ENCODE measurements at places on chromosomes 1 and 21.

GRCh38 chr1:212950243-212951125, at the start of gene VASH2:
Gene VASH2, plus strand, starts transcription at chr1:212950541. Its CDS starts 1,002 bp downstream, at chr1:212951543.
- peak; percentile 33 for DNase-seq

DNA sequence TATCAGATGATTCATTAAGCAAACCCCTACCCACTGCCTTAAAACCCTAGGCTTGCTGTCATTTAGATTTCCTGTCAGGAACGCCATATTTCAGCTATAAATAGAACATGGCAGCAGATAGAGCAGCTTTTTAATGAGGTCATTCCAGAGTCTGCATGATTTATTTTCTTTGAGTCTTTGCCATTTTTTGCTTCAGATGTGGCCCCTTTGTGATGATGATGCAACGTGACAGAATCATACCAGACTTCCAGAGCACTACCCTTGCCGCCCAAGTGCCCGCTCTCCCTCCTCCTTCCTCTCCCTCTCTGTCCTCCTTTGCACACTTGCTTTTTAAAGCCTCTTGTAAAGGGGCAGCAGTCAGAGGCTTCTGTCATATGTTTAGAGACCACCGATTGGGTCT, 55.5 kb upstream of the TRIM67 start:
- DNase-seq: no peak

GRCh38 chr21:29786496-29787360, 153.1 kb downstream of the GRIK1 start:
- no peak for DNase-seq

- no peak for DNase-seq
These were observed 114.1 kb downstream of the TNR start for GRCh38 chr1:175629318-175629694.

DNA sequence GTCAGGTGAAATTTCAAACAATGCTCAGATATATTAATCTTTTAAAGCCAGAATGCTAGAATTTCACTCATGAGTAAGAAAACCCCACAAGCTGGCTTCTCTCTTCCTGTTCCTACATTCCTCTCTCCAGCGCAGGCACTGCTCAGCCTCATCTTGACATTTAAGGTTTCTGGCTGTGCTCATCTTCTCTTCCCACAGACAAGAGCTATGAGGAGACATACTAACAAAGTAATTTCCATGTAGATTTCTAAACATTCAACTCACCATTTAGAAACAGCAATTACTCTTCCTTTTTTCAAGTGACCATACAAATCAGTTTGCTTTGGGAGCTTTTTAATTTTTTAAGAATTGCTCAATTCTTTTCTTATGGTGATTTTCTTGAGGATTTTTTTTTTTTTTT, 7.8 kb upstream of the LRRC8D start:
- no peak for DNase-seq

- DNase-seq: no peak
These were observed 11.5 kb downstream of the DENND1B start for GRCh38 chr1:197763769-197764168.

DNA sequence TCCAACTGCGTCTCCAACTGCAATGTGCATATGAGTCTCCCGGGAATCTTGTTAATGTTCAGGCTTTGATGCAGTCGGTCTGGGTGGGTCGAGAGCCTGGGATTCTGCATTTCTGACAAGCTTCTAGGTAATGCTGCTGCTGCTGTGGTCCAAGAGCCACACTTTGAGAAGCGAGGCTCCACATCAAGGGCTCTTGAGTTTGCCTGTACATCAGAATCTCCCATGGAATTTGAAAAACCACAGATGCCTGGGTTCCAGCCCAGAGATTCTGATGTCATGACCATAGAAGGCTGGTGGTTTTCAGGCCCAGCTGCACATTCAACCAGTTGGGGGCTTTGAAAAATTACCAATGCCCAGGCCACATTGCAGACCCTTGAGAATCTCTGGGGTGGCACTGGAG, 93.9 kb upstream of the TARDBP start:
- no peak for DNase-seq

DNA sequence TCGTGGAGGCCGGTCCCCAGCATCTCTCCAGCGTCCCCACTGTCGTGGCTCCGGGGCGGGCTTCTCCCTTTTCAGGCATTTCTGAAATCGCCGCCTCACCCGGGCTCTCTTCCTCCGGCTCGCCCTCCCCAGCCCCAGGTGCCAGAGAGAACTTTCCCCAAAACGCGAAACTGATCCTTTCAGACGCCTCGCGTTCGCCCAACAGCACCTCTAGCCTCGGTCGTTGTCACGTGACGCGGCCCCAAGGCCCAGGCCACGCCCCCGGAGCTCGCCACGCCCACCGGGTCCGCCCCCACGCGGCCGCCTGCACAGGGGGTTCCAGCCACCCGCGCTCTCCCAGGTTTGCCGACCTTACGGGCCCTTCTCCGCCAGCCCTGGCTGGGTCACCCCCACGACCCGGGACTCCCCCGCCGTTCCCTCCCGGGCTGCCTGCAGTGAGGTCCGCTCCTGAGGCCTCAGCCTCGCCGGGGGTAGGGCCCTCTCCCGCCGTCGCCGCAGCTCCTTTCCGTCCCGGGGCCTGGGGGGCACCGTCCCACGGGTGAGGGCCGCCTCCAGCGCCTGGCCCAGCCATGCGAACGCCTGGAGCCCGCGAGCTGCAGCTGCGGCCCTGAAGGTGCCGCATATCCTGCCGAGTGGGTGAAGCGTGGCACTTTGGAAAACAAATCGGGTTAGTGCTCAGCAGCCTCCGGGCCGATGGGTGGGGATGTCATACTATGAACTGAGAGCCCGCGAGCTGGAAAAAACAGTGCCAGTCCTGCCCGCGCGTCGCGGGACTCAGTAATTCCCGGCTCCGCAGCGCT, 21.0 kb downstream of the H3-3A start:
- DNase-seq: peak; percentile 91

- DNase-seq: no peak
These were observed 7.0 kb upstream of the CDK11B start for GRCh38 chr1:1665815-1666251.

DNA sequence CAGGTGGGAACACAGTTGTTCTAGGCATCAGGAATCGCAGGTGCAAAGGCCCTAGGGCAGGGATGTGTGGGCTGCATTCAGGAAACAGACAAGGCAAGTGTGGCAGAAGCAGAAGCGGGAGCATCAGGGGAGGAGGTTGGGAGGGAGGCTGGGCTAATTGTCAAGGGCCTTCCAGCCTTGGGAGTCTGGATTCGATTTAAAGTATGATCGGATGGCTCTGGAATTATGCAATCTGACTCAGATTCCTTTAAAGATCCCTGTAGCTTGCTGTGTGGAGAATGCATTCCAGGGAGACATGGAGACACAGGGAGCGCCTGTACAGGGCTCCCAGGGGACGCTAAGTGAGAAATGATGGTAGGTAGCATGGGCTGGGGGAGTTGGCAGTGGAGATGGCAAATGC, 86.5 kb downstream of the LACTBL1 start:
- DNase-seq: no peak

DNA sequence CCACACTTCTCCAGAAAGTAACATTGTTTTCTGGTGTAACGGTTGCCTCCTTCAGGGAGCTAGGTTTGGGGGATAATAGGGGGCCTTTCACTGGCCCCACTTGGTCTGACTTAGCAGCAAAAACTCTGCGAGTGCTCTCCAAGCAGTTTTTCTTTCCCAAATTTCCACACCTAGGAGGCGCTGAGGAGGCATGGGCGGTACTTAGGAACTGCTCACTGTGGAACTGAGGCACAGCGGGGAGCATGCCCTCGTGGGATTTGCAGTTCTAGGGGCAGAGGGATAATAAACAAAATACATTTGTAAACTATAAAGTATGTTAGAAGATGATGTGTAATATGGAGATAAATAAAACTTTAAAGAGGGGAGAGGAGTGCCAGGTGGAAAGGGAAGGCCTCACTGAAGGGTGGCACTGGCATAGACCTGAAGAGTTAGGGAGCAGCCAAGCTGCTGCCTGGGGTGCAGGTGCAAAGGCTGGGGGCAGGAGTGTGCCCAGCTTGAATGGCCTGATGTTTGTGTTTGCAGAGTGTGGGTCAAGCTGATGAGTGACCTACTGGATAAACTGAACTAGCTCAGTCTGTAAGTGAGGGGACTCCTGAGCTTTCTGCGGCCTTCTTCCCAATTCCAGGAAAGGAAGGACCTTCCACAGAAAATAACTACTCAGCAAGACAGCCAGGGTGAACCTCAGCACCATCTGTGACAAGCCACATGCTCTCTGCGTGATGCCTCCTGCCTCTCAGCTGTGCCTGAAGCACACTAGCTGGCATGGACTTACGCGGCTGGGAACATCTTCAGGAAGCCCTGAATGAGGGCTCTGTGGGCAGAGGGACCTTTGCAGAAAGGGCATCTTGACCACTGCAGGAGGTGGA, 1.9 kb downstream of the EPHX1 start:
- no peak for DNase-seq

DNA sequence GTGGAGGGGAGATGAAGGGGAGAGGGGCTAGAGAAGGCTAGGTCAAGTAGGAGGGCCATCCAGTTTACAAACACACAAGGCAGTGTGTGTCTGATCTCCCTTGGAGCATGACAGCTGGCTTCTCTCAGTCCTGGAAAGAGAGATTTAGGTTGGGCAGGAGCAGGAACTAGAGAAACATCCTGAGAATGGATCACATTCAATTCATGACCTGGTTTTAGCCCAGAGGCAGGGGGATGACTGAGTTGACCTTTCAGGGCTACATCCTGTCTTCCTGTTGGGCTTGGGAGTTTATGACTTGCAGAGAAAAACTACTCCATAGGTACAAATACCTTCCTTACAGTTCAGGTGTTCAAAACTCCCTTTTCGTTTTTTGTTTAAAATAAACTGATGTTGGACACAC, 97.0 kb downstream of the IGSF21 start:
- no peak for DNase-seq

GRCh38 chr1:37676281-37677142, 15.8 kb upstream of the CDCA8 start:
- no peak for DNase-seq

DNA sequence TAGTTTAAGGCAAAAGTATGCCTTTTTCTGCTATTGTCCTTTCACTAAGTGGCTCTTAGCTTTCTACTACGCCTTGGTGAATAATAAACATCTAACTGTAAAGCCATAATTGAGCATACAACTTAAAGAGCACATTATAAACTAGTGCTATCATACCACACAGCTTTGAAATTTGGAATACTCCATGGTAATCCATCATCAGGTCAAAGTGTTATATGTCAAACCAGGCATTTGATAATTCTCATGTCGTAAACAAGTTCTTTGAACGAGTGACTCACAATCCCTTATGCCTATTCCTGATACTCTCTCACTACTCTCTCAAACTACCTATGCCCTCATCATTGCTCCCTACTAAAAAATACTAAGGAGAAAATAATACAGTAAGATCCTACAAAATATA, 60.3 kb upstream of the FMN2 start:
- DNase-seq: no peak

DNA sequence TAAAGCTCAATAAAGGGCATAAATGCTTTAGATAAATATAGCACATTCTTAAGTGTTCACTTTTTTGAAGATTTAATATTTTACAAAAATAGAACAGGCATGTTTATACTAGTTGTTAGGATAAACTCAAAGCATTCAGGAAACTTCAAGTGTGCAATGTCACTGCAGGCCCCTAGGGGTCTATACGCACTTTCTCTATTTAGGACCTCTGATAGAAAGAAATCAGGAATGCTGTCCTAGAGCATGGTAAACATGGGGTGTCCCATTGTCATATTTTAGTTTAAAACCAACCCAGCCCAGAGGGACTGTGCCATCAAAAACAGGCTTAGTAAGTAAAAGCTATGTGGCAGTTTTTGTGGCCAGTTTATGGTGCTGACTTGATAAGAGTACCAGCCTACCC, 102.2 kb downstream of the BARHL2 start:
- DNase-seq: no peak

- no peak for DNase-seq
These were observed 4.0 kb upstream of the FOXD3 start for GRCh38 chr1:63318201-63318979.

GRCh38 chr1:220189750-220190347, 82.4 kb downstream of the RAB3GAP2 start:
- DNase-seq: peak; percentile 7

- no peak for DNase-seq
These were observed 510.8 kb upstream of the B3GALT2 start for GRCh38 chr1:193697115-193697762.

DNA sequence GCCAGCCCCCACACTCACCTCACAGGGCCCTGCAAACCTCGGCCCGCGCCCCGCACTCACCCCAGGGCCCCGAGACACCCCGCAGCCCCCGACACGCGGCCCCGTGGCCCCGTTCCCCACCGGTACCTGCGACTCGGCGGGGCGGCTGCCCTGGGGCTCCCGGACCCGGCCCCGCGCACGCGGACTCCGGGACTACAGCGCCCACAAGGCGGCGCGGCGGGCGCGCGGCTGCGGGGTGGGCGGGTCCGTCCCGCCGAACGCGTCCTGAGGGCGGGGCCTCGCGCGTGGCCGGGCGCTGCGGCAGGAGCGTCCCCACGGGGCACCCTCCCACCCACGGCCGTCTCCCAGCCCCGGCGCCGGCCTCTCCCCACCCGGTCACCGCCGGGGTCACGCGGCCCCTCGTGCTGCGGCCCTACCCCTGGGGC, at the start of gene SLC19A1:
Gene SLC19A1 (minus strand): TSS at position 199 of the 425 bp plus-strand sequence. CDS start 4,481 bp downstream, outside the sequence.
- DNase-seq: peak; percentile 61

DNA sequence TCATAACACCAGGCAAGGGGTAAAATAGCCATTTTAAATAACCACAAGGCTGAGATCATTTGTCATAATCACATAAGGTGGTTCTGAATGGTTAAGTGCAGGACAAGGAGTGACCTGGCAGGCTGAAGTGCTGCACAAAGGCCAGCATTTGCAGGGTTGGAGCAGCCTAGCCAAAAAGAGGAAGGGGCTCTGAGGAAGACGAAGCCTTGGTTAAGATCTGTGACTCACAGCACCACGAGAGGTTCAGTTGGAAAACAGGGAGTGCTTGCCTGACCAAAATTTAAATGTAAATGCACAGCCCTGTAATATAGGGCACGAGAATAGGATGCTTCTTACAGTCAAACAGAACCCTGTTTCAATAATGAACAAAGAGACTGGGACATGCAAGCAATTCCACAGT, 12.1 kb downstream of the ATP5PF start:
- no peak for DNase-seq

- no peak for DNase-seq
These were observed 80.6 kb upstream of the IPO9 start for GRCh38 chr1:201748335-201748734.

DNA sequence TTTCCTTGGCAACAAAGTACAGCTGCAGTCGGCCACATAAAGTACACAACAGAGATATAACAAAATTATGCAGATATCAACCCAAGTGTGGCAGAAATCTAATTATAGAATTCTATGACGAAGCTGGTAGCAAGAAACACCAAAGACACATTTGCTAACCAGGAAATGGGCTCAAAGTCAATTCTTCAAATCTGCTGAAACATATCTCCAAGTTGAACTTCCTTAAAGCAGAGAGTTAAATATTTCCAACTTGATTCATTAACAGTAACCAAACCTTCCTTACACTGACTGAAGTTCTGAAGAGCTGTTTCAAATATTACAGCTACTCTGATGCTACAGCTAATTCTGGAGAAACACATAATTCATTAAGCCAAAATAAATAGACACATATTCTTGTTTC, 67.6 kb upstream of the SDC3 start:
- no peak for DNase-seq

Measured in CD4-positive, alpha-beta T cell treated with Interleukin-15 for 4 hours (primary cell).